ENCODE measurements at places on chromosomes 2 and 18. TPM values are rescaled to one million over a fixed set of nuclear protein-coding genes. Genes with fewer than 3 reads are reported as not detected.

Gene ALLC
- total RNA-seq: not detected

GRCh38 chr2:51441786-51442185 is 409.9 kb upstream of the NRXN1 start:
- DNase-seq: no peak

DNA sequence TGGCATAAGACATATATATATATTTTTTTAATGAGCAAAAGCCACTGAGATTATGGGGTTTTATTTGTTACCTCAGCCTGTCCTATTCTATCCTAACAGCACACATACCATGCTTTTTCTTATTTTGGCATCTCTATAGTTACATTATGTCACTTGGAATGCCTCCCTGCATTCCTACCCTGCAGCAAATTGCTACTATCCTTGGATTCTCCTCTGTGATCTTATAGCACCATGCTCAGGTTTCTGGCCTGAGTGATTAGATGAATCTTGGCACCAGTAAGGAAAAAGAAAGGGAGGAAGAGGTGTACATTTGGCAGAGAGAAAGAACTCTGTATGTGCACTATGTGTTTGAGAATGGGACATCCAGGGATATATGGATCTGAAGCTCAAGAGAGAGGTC is 86.3 kb upstream of the PELI1 start:
- no peak for DNase-seq

DNA sequence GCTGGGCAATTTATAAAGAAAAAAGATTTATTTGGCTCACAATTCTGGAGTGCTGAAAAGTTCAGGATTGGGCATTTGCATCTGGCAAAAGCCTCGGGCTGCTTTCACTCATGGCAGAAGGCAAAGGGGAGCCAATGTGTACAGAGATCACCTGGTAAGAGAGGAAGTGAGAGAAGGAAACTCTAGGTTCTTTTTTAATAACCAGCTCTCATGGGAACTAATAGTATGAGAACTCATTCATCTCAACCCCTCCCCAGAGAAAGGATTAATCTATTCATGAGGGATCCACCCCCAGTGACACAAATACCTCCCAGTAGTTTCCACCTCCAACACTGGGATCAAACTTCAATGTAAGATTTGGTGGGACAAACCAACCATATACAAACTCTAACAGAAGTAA is 129.0 kb downstream of the EVA1A start:
- no peak for DNase-seq

DNA sequence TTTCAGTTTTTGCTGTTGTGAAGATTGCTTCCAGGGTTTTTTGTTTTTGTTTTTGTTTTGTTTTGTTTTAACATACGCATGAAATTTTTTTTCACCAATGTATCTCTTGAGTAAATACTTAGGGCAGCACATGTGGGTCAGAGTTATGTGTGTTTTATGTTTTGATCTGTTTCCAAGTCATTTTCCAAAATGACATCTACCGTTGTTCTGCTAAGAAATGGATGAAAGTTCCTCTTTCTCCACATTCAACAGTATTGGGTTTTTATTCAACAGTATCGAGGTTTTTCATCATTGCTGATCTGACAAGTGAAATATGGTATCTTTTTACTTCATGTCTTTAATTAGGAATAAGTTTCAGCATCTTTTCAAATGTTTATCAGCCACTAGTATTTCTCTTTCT is 16.7 kb downstream of the RNF144A start:
- DNase-seq: no peak

Gene GAL3ST2
- 90.1 TPM for total RNA-seq

DNA sequence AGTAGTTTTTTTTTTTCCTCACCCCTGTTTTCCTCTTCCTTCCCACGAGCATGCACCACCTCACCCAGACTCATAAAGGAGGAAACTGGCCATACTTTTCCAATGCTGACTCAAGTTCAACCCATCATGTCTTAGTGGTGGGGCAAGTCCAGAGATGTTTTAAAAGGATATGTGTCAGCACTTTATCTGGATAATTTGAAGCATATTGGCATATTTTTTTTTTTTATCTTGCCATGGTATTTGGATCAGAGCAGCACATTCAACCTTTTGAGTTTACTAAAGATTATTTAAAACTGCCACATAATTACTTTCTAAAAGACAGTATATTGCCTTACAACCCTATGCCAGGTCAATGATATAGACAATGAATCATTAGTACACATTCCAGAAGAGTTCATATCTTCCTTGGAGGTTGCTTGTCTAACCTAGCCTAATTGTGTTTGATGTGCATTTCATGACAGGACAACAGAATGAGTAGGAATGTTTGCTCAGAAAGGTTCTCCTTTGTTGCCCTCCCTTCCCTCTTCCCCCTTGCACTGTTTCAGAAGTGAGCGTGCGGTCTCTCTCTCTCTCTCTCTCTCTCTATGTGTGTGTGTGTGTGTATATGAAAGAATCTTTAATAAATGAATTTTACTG is 950.7 kb upstream of the FAM98A start:
- no peak for DNase-seq

GRCh38 chr2:12762976-12763375 is 46.2 kb downstream of the TRIB2 start:
- DNase-seq: no peak

DNA sequence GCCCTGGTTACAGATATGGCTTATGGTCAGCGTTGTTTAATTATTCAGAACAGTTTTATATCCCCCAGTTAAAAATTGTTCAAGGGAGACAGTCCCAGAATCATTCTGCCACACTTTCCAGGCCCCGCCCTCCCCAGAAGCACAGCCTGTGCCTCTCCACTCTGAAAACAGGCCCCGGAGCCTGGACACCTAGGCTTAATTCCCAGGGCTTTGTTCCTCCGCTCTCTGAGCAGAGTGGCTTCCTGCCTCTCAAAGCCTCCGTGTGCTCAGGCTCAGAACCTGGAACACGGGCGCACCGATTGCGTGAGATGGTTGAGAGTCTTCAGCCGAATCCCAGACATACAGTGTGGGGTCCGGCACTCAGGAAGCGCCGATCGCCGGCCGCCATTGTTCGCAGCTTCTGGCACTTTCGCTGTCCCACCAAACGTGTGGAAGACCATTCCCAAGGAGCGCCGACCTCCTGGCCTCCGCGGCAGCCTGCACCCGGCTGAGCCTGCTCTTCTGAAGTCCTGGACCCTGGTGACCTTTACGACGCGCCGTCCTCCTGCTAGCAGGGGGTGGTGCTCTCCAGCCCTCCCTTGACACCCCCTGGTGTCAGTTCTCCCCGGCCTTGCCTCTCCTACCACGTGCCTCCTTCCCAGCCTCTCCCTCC is 45.6 kb downstream of the TWIST2 start:
- no peak for DNase-seq

Gene DPP4
- 1.6 TPM for total RNA-seq

- DNase-seq: peak; percentile 87
Observed at GRCh38 chr2:231672617-231673347, 35.5 kb upstream of the PTMA start.

- no peak for DNase-seq
Observed at GRCh38 chr2:102999958-103000357, 238.1 kb downstream of the TMEM182 start.

Gene HOXD1
- 4.9 TPM for total RNA-seq

- no peak for DNase-seq
Observed at GRCh38 chr18:28350821-28351220, 173.9 kb upstream of the CDH2 start.

Gene RGPD3
- total RNA-seq: 0.48 TPM

GRCh38 chr2:25373269-25373981 is 31.7 kb upstream of the DNMT3A start:
- DNase-seq: peak; percentile 57

- no peak for DNase-seq
Observed at GRCh38 chr2:23213196-23213595, 171.8 kb upstream of the KLHL29 start.

GRCh38 chr18:60202708-60203107 is 169.9 kb downstream of the MC4R start:
- DNase-seq: no peak

DNA sequence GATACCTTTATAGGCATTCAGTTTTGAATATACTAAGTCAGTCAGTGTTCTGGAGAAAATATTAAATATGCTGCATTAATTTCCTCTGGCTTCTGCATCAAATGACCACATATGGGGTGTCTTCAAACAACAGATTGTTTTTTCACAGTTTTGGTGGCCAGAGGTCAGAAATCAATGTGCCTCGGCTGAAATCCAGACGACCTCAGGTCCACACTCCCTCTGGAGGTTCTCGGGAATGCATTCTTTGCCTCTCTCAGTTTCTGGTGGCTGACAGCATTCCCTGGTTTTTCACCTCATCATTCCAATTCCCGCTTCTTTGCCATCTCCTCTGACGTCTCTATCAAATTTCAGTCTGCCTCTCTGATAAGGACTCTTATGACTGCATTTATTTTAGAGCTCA is 142.3 kb downstream of the ZNF407 start:
- no peak for DNase-seq

DNA sequence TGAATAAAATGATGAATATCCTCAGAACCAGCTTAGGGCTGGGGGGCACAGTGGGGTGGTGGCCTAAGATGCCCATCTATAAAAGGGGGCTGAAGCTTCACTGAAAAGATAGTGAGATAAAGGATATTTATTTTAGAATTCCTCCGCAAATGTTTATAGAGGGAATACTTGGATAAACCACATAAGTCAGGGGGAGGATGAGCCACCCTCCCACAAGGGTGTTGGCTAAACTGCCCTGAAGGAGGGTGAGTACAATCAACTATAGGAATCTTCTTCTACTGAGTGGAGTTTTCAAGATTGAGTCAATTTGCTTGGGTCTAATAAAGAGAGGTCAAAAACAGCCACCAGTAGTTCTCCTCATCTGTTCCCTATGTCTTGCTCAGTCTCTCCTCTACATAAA is 114.5 kb upstream of the TANK start:
- no peak for DNase-seq

DNA sequence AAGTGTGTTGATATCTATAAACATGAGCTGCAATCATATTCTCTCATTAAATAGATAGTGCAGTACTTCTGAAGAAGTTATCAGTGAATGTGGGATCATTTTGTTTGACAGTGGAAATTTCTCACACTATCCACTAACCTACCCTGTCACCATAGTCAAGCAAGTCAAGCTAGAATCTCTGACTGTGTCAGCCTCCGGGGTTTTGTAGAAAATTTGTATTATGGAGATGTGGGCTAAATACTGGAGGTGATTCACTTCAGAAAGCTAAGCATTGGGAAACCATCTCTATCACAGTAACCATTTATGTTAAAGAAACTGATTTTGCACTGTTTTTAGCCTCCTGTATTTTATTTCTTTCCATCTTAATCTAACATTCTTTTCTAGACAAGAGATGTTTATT is 126.6 kb upstream of the CREB1 start:
- no peak for DNase-seq

All from transverse colon (tissue), 4 donors.